Fibroblast of lung (primary cell): ENCODE measurements at places on chromosomes 3 and 15. TPM values are rescaled to one million over a fixed set of nuclear protein-coding genes. Genes with fewer than 3 reads are reported as not detected.

DNA sequence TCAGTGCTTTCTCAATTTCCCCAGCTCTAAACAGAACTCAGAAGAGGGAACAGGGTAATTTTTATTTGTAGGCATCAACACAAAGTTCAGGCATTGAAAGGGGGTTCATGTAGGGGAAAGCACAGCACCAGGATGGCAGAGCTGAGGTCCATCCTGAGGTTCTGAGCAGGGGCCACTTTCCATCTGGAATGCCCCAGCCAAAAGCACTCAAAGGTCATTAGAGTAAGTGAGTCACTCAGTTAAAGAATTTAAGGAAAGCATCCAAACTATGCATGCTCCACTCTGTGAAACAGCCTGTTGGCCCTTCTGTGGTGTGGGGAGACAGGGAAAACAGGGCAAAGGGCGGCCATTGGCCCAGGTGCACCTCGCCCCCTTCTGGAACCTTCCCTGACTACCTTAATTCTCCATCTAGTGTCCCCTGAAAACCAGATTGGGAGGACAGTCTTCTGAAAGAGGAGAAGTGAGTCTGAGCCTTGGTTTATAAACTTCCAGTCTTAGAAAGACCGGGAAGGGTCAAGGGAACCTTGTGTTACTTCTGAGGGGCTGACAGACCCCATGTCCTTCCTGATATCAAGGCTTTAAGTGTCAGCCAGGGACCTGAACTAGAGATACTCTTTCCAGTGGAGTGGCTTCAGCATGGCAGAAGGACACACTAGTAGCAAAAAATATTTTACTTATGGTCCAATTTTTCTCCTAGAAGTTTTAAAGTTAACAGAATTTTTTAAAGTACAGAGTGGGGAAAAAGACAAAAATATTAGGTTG, 133.3 kb downstream of the MYLK start:
- peak overlapping the region; percentile 94 for H3K27ac ChIP-seq
- DNase-seq = peak; percentile 95
- no peaks in the 10 kb centered on the region for H3K27me3 ChIP-seq
- H3K36me3 ChIP-seq = peaks cover 11% of the 10 kb centered on the region
- no peak overlapping the region for H3K4me3 ChIP-seq

GRCh38 chr3:11820531-11821041, 26.1 kb downstream of the TAMM41 start:
- H3K4me1 ChIP-seq = peaks cover 7% of the 10 kb centered on the region
- peaks cover 2% of the 10 kb centered on the region for H3K36me3 ChIP-seq
- peak; percentile 63 for DNase-seq

GRCh38 chr15:73305331-73306211, 63.2 kb downstream of the HCN4 start:
- H3K27me3 ChIP-seq = no peaks in the 10 kb centered on the region
- peak; percentile 60 for DNase-seq
- no peak overlapping the region for H3K4me3 ChIP-seq
- no peak overlapping the region for H3K27ac ChIP-seq
- no peaks in the 10 kb centered on the region for H3K36me3 ChIP-seq

DNA sequence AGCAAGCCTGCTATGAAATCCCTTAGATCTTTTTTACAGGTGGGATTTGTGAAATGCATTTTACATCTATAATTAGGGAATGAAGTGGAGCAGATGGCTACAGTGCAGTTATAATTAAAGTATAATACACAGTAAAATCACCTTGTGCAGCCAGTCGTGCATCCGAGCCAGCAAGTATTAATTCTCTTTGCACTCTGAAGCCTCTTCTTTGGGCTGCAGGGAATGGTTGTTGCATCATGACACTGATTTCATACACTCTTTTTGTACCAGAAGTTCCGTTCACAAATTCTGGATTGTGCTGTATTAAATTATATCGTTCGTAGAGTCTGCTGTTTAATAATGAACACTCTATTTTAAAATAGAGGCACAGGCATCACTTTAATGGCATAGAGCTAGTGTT, 28.7 kb upstream of the TP63 start:
- no peaks in the 10 kb centered on the region for H3K27me3 ChIP-seq
- no peak overlapping the region for H3K27ac ChIP-seq
- no peaks in the 10 kb centered on the region for H3K4me1 ChIP-seq
- no peaks in the 10 kb centered on the region for H3K36me3 ChIP-seq

The TMEM158 gene
- polyA plus RNA-seq = 31.6 and 118 TPM in 2 replicates

- H3K36me3 ChIP-seq = no peaks in the 10 kb centered on the region
- peaks cover 15% of the 10 kb centered on the region for H3K4me1 ChIP-seq
- H3K4me3 ChIP-seq = no peak overlapping the region
- H3K27me3 ChIP-seq = no peaks in the 10 kb centered on the region
- H3K27ac ChIP-seq = no peak overlapping the region
These were observed 194.0 kb upstream of the FEZF2 start for GRCh38 chr3:62567097-62568021.
